ENCODE measurements at places on chromosomes 2 and 18.
A peak's percentile ranks its signal among the peaks of the same experiment; 100 is the strongest.

DNA sequence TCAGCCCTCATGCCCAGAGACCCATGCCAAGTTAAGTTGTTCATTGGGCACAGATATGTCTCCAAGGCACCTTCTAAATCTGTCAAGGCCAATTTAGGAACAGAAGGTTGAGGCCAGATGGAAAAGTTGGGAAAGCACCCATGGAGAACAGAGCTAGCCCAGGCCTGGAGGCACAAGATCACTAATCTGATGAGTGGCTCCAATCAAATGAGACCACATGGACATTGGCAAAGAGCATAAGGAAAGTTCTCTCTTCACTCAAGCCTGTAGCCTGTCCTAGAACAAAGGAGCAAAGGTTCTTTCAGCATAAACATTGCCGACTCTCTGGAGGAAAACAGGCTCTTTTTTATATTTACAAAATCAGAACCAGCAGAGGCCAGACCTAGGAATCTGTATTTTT lies 154.8 kb downstream of the RNF152 start:
- DNase-seq, result peak; percentile 91

DNA sequence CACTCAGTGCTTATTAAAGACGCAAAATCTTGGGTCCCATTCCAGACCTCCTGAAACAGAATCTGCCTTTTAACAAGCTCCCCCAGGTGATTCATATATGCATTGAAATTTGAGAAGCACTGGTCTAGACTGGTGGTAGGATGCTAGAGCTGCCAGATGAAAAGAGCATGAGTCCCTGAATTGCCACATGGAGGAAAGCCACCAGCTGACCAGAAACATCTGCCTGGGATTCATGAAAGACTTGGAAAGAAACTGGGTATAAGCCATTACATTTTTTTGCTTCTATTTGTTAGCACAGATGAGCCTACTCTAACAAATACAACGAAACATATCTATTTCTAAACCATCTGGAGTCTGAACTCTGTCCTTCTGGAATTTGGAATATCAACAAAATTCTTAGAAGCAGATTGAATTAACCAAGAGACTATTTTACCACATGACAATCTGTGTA lies 228.9 kb downstream of the RBM43 start:
- peak; percentile 85 for DNase-seq

GRCh38 chr2:233968556-233968955 lies 51.4 kb downstream of the TRPM8 start:
- no peak for DNase-seq

GRCh38 chr2:207624185-207625013 lies 795 bp downstream of the METTL21A start:
- peak; percentile 37 for DNase-seq

DNA sequence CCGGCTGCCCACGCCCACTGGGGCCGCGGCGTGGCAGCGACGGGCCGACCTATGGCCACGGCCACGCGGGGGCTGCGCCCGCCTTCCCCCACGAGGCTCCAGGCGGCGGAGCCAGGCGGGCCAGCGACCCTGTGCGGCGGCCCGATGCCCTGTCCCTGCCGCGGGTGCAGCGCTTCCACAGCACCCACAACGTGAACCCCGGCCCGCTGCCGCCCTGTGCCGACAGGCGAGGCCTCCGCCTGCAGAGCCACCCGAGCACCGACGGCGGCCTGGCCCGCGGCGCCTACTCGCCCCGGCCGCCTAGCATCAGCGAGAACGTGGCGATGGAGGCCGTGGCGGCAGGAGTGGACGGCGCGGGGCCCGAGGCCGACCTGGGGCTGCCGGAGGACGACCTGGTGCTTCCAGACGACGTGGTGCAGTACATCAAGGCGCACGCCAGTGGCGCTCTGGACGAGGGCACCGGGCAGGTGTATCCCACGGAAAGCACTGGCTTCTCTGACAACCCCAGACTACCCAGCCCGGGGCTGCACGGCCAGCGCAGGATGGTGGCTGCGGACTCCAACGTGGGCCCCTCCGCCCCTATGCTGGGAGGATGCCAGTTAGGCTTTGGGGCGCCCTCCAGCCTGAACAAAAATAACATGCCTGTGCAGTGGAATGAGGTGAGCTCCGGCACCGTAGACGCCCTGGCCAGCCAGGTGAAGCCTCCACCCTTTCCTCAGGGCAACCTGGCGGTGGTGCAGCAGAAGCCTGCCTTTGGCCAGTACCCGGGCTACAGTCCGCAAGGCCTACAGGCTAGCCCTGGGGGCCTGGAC lies 253.2 kb downstream of the GLI2 start:
- no peak for DNase-seq

GRCh38 chr2:49123600-49123999 lies 30.7 kb downstream of the FSHR start:
- DNase-seq, result no peak

DNA sequence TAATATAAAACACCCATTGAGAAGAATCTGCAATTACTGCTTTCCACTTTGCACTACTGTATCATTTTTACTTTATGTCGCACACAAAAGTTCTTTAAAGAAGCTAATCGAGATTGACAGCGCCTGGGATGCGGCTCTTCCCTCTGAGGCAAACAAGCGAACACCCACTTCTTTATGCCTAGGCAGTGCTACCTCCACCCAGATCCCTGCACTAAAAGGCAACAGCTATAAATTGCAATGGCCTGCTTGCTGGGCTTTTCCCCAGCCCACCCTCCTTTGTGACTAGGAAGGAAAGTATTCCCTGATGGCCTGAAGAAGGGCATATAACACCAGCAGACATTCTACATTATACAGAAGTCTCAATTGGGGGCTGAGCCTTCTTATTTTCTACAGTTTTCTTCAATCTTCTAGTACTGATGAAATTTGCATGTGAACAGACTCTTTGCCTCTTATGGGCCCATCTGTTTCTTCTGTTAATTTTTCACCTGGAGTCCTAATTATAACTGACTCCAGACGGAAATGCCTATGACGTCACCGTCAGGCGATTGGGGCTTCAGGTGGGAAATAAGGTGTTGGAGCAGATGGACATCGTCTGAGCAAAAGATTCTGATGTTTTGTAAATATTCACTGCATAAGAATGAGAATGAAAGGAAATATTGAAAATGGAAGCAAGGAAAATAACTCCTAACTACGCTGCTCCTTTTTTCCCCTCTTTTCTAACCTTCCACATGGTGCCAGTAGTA lies 138.9 kb upstream of the DCC start:
- no peak for DNase-seq

DNA sequence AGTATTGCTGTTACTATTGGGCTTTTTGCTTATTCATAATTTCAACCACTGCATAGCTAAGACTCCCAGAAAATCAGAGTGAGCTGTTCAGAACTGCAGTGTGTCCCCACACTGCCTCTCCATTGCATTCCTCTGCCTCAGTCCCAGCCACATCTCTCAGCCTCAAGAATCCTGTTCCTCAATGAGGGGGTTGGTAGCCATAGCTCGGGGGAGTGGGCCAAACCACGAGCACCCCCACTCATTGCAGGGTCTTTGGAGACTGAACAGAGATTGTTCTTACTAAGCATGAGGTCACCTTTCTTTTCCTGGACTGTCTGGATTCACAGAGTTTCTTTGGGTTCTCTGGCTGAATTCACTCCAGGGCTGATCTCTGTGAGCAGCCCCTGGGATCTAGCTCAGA lies 161.1 kb downstream of the GFPT1 start:
- DNase-seq, result no peak
